H9 (cell line): ENCODE measurements at places on chromosomes 3 and 15.

GRCh38 chr3:30501526-30501925 is 104.9 kb upstream of the TGFBR2 start:
- H3K27ac ChIP-seq, result no peak overlapping the region
- H3K36me3 ChIP-seq, result no peaks in the 10 kb centered on the region
- no peak for DNase-seq
- H3K4me1 ChIP-seq, result peaks cover under 1% of the 10 kb centered on the region; the same call in 1 of the 2 replicates
- no peak overlapping the region for H3K4me3 ChIP-seq
- no peaks in the 10 kb centered on the region for H3K27me3 ChIP-seq

DNA sequence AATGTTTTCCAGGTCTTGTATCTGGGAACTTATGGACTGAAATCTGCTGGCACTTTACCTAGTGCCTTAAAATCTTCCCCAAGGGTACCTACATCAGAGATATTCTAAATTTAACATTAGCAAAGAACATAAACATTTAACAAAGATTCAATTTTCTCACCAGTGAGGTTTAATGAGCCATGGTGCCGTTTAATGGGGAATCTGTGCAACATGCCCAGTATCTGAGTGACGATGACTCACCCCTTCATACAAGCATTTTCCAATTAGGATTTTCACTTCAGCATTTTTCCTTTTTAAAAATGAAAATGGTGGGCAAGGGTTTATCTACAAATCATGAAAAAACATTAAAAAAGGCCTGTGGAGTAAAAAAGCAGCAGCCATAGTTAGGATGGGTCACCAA is 189.4 kb downstream of the SLC9A9 start:
- H3K4me3 ChIP-seq, result no peak overlapping the region
- no peak overlapping the region for H3K27ac ChIP-seq
- DNase-seq, result no peak
- peaks cover 2% of the 10 kb centered on the region for H3K36me3 ChIP-seq
- H3K4me1 ChIP-seq, result peaks cover 4% of the 10 kb centered on the region; the same call in 1 of the 2 replicates

DNA sequence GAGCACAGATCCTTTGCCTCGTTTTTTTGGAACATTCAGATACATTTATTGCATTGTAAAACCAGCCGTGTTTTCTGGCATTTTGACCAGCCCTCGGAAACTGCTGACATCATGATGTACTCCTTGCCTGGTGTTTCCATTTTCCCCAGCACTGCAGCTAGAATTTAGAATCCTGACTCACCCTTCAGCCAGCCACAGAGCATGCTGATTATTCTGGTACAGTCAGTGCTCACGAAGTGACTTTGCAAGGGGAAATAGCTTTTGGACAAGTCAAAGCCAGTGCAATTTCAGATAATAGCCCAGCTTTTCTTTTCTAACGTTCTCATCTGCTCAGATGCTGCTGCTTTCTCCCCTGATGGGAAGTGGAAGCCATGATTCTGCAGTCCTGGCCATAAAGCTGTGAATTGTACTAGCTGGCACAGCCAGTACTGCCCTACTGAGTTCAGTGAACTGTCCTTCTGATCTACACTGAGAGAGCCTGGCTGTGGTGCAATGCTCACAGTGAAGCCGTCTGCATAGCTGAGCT is 12.1 kb upstream of the CNBP start:
- no peak overlapping the region for H3K4me3 ChIP-seq
- H3K27ac ChIP-seq, result no peak overlapping the region
- no peak for DNase-seq
- no peaks in the 10 kb centered on the region for H3K36me3 ChIP-seq
- H3K27me3 ChIP-seq, result no peaks in the 10 kb centered on the region

- H3K27me3 ChIP-seq, result no peaks in the 10 kb centered on the region
- DNase-seq, result peak; percentile 26
- no peak overlapping the region for H3K27ac ChIP-seq
- no peaks in the 10 kb centered on the region; the same call in 2 of the 3 replicates for H3K36me3 ChIP-seq
These were observed 14.3 kb downstream of the ZBTB47 start for GRCh38 chr3:42667523-42668412.
